COR-L47 (cell line): ENCODE measurements at places on chromosomes 1 and 21.

GRCh38 chr1:204829133-204829825 is 41.4 kb upstream of the NFASC start:
- DNase-seq: no peak

DNA sequence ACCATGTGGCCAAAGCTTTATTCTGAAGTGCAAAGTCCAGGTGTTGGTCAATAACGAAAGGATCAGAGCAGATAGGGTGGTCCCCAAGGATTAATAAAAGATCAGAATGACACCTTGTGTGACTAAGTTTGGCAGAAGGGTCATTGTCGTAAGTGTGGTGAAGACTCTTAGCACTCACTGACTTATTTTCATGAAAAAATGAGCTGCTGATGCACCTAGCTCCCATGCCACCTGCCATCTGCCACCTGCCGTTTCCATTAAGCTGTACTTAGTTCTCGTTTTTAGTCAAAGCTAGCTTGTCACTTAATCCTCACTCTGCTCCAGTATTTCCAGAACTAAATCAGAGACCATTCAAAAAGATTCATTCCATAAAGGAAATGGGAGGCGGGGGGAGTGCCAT is 112.6 kb downstream of the SEC16B start:
- no peak for DNase-seq

DNA sequence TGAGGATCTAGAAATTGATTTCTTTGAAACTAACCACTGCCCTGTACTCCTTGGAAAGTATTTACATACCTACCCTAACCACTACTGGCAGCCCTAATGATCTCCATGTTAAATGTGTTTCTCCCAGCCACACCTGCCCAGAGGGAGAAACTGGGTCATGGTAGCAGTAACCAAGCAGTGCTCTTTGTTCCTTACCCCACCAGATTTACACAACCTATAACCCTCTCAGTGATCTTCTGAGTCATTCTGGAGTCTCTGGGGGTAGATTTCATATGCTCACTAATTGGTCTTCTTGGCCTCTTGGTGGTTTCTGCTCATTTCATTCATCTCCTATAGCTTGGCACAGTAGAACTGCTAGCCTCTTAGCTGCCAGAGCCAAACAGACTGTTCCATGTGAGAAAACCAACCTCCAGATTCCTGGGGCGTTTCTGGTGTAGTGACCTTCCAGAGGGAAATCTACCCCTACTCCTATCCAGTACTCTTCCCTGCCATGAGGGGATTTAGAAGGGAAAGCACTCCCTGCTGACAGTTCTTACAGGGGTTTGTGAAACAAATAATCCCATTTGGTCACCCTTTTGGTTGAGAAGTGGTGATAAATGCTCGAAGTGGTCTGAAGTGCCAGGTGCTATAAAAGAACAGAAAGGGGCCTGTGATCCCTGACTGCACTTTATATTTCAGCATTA is 36.2 kb upstream of the LRIG2 start:
- no peak for DNase-seq

- no peak for DNase-seq
Measured at GRCh38 chr1:167369175-167369574, 148.5 kb downstream of the POU2F1 start.

GRCh38 chr1:205001162-205001561 is 41.9 kb upstream of the CNTN2 start:
- DNase-seq: no peak

DNA sequence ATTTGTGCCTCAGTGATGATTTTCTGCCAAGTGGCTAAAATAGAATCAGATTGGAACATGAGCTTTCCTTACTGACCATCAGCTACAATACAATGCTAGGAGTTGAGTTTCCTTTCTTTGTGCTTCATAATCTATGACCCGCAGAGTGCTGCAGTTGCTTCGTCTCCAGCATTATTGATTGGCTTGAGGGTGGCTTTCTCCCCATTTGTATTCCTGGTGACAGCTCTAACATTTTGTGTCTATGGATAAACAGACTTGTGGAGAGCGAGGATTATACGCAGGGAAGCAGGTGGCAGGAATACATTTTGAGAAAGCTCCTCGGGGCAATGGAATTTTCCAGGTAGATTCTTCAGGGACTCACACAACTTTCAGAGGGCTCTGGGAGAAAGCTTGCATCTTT is 223.2 kb downstream of the HHAT start:
- no peak for DNase-seq

- no peak for DNase-seq
Measured at GRCh38 chr1:52629325-52629643, 3.7 kb upstream of the SHISAL2A start.

GRCh38 chr1:11845641-11846335 is 1.8 kb downstream of the NPPA start:
- no peak for DNase-seq

DNA sequence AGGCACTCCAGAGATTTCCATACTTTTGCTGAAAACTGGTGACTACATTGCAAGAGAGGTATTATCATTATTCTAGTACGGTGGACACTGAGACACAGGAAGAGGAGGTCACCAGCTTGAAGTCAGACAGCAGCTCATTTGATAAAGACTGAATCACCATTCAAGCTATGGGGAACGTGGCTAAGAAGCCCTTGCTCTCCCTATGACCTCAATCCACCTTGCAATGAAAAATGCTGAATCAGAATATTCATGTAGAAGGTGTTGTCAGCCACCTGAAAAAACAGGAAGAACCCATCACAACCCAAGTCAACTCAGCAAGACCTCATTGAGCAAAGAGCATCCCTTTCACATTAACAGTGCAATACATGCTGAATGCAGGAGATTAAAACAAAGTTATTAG is 59.0 kb upstream of the FGGY start:
- DNase-seq: no peak

GRCh38 chr1:24849672-24850295 is 80.3 kb downstream of the RUNX3 start:
- DNase-seq: no peak

DNA sequence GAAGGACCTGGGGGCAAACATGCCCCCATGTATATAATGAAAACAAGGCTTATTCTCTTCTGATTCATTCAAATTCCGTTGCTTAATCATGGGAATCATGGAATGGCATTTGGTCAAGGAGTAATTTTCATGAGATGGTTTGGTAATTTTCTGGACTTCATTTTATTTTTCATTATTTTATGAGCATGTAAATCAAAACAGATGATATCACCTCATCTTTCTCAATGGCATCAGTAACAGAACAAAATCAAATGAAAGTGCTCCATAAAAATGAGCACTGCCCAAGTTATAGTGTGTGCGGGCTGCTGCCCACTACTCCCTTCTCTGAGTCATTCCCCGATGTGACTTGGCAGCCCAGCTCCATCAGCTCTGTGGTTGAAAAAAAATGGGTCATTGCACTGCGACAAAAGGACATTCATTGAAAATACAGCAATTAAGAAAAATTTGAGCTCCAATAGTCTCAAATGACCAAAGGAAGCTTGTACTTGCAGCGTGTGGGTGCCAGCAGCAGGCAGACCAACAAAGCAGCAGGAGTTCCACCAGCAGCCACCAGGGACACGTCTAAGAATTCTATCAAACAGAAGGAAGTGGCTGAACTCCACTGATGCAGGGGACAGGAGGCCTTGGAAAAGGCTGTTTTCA is 84.3 kb upstream of the VAV3 start:
- no peak for DNase-seq

DNA sequence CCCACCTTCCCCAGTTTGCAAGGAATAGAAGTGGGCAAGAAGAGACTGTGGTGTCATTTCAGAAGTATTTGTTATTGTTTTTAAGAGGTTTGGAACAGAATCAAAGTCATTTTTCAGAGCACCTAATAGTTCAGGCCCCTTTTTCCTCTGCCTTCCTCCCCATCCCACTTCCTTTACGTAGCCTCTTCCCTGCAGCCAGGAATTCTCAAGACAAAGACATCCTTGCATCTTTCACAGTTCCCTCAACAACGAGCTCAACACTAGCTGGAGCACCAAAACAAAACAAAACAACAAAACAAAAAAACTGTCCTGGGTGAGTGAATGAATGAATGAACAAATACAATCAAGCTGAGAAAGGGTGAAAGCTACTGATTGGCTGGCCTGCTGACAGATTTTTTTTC is 7.0 kb downstream of the PALMD start:
- no peak for DNase-seq

- DNase-seq: no peak
Measured at GRCh38 chr1:93678946-93679480, 2.6 kb downstream of the BCAR3 start.

DNA sequence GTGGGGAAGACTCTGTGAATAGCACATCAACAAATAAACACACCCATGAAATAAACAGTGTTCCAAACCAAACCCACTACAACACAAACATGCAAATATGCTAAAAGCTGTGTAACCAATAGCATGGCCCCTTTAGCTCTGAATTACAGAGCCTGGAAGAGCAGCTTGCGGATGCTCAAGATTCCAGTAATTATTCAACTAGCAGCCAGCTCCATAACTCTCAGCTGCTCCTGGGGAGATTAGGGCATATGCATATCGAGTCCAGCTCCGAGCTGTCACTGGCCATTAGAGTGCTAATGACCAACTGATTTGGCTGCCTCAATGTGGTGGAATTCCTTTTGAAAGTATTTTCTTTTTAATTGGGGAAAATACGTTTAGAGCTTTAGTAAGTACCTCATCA is 207.1 kb downstream of the HHAT start:
- DNase-seq: no peak

DNA sequence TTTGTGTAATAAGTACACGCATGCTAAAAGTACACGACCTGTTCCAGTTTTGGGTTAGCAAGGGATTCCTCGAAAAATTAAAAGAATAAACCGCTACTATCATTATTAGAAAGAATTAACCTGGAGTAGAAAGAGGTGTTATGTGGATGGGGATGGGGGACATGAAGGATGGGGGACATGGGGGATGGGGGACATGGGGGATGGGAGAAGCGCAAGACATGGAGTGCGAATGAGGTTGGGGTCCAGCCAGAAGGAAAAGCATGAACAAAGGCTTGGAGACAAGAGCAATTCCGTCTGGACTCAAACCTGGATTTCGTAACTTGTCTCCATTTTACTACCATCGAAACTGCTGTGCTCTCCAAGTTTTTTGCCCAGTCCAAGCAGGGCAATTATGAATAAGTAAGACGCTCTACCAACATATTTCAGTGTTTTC is 591 bp upstream of the KDM1A start:
- no peak for DNase-seq

DNA sequence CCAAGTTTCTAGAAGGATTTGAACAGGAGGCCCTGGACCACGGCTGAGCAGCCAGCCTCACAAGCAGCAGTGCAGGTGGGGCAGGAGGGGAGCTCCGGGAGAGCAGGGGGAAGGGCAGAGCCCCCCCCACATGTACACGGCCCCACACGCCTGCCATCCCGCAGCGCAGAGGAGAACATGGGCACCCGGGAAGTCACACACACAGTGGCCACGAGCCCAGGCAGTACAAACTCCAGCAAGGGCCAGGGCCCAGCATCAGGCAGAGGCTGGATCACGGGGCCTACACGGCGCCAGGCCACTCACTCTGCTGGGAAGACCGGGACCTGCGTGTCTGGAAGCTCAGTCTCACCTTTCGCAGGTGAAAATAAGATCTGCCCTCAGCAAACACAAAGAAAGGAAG is 5.2 kb downstream of the SUMO3 start:
- no peak for DNase-seq

- DNase-seq: no peak
Measured at GRCh38 chr1:26370591-26371382, 1.8 kb downstream of the ZNF683 start.
